ENCODE measurements at places on chromosomes 3 and 15.

GRCh38 chr3:62815981-62816380 lies 59.2 kb downstream of the CADPS start:
- no peak for DNase-seq

DNA sequence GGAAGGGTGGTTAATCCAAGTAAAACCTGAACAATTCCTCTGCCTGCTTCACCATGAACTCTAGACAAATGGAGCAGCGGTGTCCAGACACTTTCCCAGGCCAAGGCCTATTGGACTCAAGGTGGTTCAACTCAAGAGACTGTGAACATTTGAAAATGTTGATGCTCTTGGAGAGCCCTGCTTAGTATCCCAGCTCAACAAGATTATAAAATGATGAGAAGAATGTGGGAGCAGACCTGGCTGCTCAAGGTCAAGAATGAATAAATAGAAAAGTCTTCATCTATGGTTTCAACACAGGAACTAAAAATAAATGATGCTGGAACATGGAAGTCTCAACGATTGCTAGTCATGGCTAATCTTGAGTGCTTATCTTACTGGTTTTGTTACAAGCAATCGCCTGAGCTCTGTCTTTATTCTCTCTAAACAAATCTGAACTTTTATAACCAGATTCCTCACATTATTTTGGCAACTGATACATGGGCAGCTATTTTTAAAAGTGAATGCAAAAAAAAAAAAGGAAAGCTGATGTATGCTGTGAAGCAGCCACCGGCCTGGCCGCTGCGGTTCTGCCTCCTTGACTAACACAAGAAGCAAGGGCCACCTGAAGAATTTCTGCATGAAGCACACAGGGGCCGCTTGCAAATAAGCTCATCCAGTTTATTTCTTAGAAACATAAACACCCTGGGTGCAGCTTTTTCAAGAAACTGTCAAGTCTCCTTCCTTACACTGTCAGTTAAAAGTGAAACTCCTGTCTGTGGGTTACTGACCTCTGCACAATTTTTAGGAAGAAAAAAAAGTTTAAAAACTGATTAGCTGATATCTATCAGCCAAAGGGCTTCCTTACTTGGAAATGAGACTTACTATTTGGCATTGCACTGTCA lies 120.1 kb upstream of the ARHGEF3 start:
- DNase-seq: no peak

- DNase-seq: no peak
Observed at GRCh38 chr3:45907769-45908705, 21.7 kb downstream of the CCR9 start.

GRCh38 chr15:31276596-31277298 lies 49.9 kb upstream of the KLF13 start:
- DNase-seq: no peak

DNA sequence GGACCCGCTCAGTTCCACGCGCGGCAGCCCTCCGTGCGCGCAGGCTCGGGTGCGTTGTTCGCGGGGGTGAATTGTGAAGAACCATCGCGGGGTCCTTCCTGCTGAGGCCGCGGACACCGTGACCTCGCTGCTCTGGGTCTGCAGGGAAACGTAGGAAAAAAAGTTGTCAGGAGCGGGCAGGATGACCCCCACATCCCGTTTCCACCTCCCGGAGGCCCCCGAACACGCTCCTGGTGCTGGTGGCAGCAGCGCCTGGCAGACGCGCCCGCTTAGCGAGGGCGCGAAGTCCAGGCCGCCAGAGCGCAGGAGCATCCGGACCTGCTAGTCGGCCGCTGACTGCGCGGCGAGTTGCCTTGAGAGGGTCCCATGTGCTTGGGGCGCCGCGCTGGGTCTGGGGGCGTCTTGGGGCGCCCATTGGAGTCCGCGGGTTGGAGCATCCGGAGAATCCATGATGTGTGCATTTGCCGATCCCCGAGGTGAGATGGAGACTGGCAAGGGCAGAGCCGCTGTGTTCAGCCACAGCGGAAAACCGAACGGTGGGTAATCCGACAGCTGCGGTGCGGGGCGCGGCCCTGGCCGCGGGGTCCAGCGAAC lies 520 bp downstream of the GREM1 start:
- no peak for DNase-seq

DNA sequence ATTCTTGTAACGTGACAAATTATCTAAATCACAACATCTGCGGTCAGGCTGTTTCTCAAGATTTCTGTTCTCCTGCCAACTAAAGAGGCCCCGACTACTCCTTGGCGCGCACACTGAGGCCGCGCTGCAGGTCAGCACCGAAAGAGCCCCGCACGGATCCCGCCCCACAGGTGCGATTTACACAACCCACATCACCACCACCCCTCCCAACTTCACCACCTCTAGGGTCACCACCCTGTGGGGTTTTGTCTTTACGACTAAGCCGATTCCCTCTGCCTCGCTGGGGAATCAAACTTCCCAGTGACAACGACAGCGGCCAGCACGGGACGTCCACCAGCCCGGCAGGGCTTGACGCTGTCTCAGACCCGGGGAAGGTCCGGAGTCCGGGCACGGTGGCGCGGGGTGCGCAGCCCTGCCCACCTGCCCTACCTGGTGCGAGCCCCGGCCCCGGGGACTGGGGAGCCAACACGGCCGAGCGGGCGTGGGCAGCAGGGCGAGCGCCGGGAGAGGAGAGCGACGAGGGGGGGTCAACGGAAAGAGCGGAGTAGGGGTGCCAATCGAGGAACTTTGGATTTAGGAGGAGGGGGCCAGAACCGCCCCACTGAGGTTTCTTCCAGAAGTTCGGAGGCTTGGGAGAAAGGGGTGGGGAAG lies 764 bp downstream of the UACA start:
- DNase-seq: peak; percentile 34

DNA sequence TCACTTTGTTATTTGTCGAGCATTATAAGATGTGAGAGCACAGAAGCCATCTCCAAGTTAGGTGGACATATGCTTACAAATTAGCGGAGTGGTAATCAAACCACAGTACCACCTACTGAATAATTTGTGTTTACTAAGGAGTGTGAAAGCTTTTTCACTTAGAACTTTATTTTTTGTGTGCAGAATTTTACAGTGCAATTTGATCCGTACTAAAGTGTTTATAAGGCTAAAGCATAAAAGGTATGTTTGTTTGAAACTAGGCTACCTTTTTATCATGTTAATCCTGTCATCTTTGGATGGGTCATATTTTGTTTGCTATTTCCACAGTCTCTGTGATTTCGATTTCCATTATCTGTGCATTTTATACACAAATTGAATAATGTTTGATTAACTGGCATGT lies 37.5 kb downstream of the MAP2K5 start:
- no peak for DNase-seq

- DNase-seq: no peak
Observed at GRCh38 chr3:24161841-24162240, 216.8 kb downstream of the NR1D2 start.

DNA sequence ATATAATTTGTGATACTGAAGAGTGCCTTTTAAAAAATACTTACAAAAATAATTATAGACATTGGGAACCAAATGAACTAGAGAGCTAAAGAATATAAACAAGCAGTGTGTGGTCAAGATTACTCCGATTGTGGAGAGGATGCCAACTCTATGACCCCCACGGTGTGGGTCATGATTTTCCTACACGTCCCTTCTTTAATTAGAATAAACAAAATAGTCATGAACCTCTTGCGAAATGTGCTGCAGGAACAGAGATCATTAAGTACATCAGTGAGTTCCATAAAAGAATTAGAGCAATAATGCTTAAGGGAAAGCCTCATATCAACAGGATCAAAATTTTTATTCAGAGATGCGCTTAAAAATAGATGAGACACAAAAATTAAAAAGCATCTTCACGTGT lies 476.6 kb upstream of the ROBO1 start:
- no peak for DNase-seq

GRCh38 chr3:145752576-145752975 lies 408.4 kb downstream of the PLOD2 start:
- DNase-seq: peak; percentile 48

DNA sequence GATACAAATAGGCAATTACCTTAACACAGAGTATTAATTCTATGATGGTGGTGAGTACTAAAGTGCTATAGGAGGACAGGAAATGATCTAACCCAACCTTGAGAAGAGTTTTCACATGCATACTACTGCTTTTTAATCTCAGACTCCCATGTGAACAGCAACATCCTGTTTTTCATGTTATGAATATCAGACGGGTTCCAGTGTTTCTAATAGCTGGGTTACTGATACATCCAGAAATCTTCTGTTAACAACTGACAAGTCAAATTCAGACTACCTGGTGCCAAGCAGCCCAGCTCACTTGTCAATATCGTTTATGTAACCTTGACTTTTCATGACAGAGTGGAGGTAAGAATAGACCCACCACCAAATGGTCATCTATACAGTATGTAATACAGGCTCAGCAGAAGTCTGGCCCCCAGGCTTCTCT lies 220.2 kb upstream of the COL8A1 start:
- no peak for DNase-seq

DNA sequence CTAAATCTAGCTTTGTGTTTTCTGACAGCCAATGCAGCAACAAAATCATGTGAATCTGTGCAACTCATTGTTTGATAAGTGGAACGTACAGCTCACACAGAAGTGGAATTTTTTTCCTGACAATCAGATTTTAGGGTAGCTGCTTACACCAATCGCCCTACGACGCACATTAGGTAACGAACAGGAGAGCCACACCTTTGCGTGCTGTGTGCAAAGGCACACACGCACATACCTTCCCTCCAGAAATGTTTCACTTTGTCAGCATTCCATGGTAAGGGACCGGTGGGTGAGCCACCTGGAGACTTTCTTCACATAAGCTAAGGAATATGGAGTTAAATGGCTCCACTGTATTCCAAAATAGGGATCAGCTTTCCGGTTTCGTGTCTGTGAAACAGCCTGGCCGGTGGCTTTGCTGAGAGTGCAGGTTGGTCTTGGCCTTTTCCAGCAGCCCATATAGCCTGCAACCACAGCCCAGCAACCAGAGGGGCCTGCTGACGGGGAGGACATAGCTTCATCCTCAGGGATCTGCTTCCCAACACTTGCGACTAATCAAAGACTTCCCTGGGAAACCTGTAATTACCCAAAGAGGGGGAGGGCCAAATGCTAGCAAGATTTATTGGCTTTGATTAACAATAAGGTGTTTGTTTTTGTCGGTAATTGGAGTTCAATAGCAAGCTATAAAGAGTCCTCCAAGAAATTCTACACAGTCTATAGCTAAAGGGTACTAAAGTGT lies 145.3 kb downstream of the ADAMTS17 start:
- DNase-seq: no peak

DNA sequence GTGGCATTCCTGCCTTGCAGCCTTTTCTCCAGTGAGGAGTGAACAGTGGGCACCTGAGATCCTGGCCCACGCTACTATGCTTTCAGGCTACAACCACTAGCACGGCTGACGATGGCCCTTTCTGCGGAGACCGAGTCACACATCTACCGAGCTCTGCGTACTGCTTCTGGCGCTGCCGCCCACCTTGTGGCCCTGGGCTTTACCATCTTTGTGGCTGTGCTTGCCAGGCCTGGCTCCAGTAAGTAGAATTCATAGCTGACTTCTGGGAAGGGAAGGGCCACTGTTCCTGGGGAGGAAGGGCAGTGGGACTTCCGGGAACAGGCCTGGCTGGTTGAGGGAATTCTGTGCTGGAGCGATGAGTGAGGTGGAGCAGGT lies 648 bp downstream of the CYB561D2 start:
- no peak for DNase-seq

DNA sequence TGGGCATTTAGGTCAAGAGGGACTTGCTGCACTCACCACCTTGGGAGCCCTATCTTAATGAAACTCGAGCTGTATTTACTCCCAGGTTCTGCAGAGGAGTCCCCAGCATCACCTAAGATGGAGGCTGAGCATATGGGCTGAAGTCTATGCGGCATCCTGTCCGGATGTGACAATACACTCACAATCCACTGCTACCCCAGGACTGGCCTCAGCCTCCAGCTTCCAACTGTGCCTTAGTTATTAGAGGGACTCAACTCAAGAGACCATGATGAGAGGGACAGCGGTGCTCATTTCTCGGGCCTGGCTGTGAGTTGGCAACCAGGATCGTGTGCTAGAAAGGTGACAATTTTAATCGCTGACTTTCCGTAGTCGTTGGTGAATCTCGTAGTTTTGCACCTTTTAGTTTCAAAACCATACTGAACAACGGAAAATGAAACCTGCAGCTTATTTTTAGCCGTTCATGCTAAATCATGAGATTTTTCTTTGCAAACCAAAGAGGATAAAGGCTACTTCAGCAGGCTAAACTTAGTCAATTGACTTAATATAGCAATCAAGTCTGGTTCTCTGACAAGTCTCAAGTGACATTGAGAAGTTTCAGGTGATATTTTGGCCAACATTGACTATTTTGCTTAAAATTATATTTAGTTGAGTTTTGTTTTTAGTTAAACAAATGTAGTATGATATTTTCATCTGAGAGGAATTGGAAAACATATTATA lies 11.1 kb downstream of the ZBTB38 start:
- DNase-seq: no peak

DNA sequence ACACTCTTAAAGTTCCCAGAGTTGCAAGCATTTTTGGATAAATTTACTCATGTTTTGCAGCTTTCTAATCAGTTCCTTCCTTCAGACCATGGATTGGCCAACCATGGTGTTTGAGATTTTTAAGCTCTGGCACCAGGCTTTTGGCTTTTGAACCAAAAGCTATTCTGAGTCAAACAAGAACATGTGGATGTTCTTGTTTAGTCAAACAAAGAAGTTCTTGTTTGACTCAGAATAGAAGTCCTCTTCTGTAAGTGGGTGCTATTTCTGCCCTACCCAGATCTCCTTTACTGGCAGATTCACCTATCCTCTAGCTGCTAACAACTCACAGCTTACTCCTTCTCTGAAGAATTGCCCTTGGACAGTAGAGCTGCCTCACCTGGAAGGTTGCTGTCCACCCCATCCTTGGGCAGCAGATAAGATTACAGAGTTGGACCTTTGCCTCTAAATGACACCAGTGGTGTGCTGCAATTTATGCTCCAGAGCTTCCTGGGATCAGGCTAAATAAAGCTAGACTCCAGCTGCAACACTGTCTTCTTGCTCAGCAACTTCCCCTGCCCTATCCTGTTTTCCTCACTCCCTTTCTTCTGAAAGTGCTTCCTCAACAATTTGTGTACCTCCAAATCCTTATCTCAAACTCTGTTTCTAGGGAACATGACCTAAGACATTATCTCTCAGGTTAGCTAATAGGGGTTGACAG lies 65.6 kb downstream of the COL6A6 start:
- no peak for DNase-seq
